ENCODE measurements at places on chromosomes 6 and 20.
A peak's percentile ranks its signal among the peaks of the same experiment; 100 is the strongest.

DNA sequence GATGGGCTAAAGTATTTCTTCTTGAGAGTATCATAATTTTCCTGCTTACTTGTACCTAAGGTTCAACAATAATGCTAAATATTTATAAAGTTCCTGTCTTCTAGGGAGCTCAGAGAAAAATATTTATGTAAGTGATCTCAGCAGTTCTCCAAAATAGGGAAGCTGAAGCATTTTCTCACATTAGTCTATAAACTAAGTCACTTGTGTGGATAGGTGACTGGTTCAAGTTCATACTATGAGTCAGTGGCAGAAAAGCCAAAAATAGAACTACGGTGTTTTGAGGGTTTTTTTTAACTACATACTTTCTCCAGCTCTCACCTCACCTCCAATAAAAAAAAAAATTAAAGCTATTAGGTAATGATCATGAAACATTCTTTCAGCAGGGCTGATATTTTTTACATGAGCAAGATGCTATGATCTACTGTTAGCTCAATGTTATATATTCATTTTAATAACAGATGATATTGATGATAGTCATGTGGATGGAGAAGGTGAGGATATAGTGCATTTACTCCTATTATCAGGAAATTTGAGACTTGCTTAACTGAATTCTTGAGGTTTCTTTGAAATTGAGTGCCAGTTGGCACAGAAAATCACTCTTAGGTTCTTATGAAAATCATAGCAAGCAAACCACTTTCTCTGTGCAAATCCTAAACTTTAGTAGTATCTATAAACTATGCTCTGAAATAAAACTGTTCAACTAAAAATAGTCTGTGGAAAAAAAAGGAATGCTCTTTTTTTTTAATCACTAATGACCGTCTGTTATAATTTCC lies 4.1 kb upstream of the MOXD1 start:
- DNase-seq = no peak

GRCh38 chr6:147067184-147067583 lies 137.0 kb upstream of the STXBP5 start:
- no peak for DNase-seq

GRCh38 chr6:46135176-46135575 lies 5.4 kb downstream of the ENPP4 start:
- DNase-seq = no peak

DNA sequence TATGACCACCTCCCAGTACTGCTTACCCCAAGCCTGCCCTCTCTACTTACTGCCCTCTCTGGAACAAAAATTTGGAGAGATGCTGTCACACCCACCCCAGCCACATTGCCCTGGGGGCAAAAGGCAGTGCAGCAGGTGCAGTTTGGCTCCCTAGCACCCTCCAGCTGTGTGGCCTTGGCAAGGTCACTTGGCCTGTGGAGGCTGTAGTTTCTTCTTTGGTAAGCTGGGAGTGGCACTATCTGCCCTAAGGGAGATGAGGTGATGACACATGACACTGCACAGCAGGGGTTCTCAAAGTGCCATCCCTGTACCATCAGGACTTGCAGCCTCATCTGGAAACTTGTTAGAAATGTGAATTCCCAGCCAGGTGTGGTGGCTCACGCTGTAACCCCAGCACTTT lies 44.8 kb downstream of the TAF8 start:
- DNase-seq = no peak

- no peak for DNase-seq
These were observed 156.4 kb downstream of the MTHFD1L start for GRCh38 chr6:151021896-151022295.

DNA sequence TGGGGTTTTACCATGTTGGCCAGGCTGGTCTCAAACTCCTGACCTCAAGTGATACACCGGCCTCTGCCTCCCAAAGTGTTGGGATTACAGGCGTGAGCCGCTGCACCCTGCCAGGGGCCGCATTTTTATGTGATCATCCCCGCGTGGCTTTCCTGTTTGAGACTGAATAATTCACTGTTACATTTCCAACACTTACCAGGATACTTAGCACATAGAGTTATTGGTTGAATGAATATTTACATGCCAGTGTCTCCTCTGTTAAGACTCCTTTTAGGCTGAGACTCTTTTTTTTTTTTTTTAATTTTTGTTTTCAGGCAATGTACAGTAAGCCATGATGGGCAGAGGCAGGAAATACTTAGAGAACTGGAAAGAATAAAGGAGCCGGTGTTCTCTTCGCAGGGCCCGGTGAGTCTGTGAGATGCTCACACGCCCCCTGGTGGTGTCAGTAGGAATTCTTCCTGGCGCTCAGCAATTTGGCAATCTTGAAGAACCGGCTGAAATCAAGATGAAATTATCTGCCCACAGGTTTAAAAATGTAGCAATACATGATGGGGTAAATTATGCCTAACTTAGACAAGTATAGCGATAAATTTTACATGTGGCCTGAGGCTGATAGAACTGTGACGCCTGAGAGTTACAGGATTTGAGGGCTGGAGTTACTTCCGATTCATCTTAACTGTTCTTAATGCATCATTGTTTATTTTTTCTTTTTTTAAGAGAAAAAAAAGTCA lies 7.6 kb upstream of the RNF114 start:
- peak; percentile 56 for DNase-seq

GRCh38 chr6:24064106-24064505 lies 61.9 kb upstream of the NRSN1 start:
- DNase-seq = peak; percentile 3

DNA sequence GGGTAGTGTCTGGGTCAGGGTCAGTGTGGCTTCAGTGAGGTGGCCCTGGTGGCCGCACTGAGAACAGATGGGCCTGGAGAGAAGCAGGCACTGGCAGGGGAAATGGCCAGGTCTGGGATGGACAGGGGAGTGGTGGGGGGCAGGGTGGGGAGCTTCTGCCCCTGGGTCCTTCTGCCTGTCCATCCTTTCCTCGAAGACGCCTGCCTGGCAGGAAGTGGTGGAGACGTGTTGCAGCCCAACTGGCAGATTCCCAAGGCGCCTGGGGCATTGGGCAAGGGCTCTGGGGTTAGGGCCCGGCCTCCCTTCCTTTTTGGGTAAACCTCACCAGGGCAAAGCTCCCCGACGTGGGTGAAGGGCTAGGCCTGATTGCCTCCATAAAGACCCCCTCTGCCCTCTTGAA lies 10.4 kb downstream of the SRC start:
- no peak for DNase-seq

GRCh38 chr6:17093686-17094085 lies 8.2 kb upstream of the STMND1 start:
- DNase-seq = no peak

GRCh38 chr6:6090861-6091607 lies 84.3 kb upstream of the NRN1 start:
- DNase-seq = no peak

GRCh38 chr6:35018182-35018519 lies 123.0 kb downstream of the TCP11 start:
- no peak for DNase-seq

DNA sequence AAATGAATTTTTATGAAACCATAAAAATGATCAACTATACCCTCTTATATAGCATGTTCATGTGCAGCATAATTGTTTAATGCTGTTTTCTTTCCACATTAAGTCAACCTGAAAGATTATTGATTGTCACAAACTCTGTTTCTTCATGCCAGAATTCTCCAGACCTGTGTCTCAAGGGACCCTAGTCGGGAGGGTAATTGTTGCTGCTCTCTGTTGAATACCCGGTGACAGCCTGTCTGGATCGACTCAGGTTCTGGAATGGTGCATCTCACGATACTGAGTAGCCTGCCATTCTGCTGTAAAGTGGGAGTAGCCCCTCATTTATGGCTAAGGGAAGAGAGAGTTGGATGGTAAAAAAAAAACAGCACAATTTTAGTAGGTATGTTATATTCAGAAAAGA lies 449.9 kb upstream of the SOX4 start:
- DNase-seq = no peak

DNA sequence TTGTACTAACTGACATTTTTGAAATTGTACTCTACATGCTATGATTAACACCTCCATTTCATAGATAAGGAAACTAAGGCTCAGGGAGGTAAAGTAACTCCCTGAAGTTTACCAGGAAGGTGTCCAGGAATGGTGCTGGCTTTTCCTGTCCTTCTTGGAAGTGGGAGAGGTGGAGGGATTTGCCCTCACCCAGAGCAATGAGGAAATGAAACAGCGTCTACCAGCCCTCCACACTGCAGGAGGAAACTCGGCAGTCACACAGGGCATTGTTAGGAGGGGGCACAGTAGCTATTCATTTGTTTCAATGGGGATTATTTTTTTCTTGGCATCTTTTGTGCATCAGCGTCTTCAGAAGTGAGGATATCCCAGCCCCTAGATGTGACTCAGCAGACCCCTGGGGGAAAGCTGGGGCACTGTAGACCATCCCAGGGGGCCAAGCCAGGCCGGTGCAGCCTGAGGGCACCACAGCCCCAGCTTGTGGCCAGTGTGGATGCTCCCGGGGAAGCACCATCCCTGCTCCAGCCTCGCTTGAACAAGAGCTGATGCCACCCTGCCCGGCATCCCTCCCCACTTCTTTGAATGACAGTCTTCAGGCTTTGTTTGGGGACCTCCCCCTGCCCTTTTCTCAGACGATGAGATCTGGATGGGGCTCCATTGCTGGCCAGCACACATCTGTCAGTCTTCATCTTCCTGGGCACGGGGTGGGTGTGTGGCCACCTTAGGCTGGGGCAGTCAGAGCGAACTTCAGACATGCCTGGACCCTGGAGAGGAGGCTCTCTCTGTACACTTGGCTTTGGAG lies 224.4 kb upstream of the PMEPA1 start:
- no peak for DNase-seq

GRCh38 chr6:5765141-5765760 lies 241.5 kb downstream of the NRN1 start:
- DNase-seq = no peak

GRCh38 chr6:35219683-35220326 lies 6.0 kb downstream of the SCUBE3 start:
- DNase-seq = no peak

GRCh38 chr6:25192590-25193459 lies 86.3 kb upstream of the CARMIL1 start:
- no peak for DNase-seq

Data from CMK (cell line).